AG08396 (cell line): ENCODE measurements at places on chromosomes 3 and 15.

GRCh38 chr3:107208100-107208499 lies 169.1 kb upstream of the CCDC54 start:
- peak; percentile 70 for DNase-seq

GRCh38 chr3:173340626-173341025 lies 56.9 kb upstream of the NLGN1 start:
- no peak for DNase-seq

- no peak for DNase-seq
Measured at GRCh38 chr15:34025252-34025651, 13.8 kb downstream of the AVEN start.

DNA sequence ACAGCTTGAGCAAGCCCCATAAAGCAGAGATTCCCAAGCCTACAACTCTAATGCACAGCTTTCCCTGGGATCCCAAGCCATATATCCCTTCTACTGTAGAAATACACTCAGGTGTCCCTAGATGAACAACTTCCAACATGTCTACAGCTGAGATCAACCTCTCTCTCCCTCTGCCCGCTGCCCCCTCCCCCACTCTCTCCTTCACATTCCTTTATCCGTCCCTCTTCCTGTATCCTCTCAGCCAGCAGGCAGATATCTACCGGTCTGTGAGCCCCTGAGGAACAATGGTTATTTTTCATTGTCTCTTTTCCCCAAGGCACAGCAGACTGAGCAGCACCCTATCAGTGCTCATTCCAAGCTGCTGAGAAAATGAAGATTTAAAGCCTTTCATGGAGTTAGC lies 138.6 kb downstream of the SUCLG2 start:
- no peak for DNase-seq

GRCh38 chr15:66029650-66030049 lies 160.4 kb downstream of the RAB11A start:
- no peak for DNase-seq

DNA sequence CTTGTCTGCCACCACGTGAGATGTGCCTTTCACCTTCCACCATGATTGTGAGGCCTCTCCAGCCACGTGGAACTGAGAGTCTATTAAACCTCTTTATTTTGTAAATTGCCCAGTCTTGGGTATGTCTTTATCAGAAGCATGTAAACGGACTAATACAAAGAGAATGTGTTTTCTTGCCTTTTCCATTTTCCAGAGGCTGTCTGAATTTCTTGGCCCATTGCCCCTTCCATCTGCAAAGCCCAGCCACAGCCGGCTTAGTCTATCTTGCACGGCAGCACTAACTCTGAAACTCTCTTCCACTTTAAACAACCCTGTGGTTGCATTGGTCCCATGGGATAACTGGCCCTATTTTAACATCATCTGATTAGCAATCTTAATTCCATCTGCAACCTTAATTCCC lies 215.3 kb downstream of the LRTM1 start:
- DNase-seq = no peak

DNA sequence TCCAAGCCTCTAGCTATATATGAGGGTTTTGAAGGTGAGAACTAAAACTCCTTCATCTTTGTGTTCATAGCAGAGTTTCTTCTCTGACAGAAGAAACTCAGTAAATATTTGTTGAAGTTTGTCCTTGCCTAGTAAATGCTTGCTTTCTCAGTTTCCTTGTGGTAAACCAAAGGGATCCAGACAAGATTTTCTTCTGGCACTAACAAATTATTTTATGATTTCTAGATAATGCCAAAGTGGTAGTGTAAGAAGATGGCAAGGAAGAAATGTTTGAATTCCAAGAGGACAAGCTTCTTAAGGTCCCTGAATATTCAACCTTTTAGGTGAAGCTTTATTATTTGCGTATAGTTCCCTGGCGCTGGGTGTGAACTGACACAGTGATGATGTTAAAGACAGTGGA lies 14.4 kb downstream of the ARIH1 start:
- DNase-seq = no peak

GRCh38 chr15:23634181-23634580 lies 13.5 kb downstream of the MAGEL2 start:
- DNase-seq = no peak

DNA sequence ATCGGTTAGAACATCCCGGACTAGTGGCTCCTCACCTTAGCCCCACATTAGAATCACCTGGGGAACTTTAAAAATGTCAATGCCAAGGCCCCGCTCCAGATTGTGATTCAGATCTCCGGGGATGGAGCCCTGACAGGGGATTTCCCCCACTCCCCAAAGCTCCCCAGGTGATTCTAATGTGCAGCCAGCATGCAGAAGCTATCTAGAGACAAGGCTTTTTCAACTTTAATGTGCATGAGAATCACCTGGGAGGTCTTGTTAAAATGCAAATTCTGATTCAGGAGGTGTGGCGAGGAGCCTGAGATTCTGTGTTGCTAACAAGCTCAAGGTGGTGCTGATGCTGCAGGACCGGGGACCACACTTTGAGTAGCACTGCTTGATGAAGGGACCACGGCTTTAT lies 156.7 kb downstream of the RAB11A start:
- DNase-seq = no peak

- DNase-seq = no peak
Measured at GRCh38 chr3:136954251-136954650, 3.5 kb upstream of the IL20RB start.

DNA sequence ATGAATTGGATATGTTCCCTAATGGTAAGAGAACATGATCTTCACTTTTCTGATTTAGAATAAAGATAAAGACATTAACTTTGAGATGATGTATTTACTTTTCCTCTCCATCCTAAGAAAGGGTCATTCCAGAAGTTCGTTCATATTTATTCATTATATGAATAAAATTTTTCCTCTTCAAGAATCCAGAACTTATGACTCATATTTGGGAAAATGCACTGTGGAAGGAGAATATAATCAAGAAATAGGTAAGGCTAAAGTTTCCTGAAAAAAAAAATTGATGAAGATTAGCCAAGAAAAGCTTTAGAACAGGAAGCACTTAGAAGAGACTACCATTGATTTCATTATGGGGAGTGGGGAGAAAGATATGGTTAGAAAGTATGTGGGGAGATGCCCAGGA lies 36.5 kb upstream of the CBLB start:
- no peak for DNase-seq

GRCh38 chr3:141411251-141411771 lies 43.0 kb downstream of the ZBTB38 start:
- no peak for DNase-seq

- DNase-seq = no peak
Measured at GRCh38 chr15:69021895-69022294, 7.4 kb downstream of the NOX5 start.

- no peak for DNase-seq
Measured at GRCh38 chr15:34783431-34783830, 11.9 kb downstream of the ACTC1 start.

DNA sequence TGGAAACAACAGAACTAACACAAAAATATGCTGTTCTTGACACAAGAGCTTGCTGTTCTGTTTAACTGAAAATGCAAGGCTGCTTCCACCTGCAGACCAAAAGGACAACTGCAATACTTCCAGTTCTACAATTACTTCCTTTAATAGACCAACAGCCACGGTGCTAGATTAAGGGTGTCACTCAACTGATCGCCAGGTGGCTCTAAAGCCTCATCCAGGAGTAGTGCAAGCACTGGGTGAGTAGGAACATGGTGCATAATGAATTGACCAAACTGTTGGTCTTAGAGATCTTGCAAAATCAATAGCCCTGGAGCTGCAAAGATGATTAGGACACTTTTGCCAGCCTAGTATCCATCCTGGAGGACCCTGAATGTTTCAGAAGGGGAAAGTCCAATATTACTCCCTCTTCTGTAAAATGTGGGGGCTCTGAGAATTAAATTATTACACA lies 3.6 kb upstream of the CLDN16 start:
- DNase-seq = peak; percentile 24

DNA sequence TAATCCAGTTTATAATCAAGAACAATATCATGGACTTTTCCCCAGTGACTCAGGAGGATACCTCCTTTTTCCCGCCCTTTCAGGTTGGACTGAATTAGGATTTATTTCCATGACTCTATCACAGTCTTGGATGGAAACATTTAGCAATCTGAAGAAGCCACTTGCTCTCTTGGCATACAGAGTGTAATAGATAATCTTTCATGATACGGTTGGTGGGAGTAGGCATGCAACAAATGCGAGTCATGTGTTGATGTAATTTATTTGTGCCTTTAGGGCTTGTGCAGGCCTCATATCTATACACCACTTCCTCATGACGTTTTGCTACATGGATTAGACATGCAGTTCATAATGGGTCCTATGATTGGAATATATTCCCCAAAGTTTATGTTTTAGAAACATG lies 54.2 kb upstream of the MCTP2 start:
- no peak for DNase-seq

DNA sequence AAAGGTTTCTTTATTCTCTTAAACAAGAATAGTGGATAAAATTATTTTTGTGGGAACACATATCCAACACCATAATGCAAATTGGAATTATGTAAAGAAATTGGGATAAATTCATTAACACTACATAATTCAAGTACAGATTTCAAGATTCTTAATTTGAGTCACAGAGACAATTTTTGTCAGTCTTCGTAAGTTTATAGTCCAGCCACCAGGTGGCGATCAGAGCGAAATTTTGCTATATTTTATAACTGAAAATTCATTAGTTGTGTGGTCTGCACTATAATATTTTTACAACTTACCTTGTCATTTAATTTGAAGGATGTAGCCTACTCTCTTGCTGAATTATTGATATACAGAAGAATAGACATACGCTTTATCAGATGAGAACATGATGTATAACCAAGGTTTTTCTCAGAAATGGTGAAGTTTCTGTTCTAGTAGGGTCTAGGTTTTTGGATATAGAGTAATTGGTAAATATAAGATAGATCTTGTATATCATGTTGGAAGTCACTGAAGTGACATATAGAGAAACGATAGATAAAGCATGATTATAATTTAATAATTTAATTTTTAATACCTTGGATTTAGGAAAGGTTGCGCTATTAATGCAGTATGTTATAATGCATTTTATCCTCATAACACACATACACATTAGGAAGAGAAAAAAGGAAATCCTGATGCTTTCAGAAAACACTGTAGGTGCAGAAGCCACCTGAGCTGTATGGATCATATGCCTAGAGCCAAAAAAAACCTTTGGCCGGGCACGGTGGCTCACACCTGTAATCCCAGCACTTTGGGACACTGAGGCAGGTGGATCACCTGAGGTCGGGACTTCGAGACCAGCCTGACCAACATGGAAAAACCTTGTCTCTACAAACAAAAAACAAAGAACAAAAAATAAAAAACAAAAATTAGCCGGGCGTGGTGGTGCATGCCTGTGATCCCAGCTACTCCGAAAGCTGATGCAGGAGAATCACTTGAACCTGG lies 31.7 kb downstream of the PLSCR4 start:
- DNase-seq = peak; percentile 19

DNA sequence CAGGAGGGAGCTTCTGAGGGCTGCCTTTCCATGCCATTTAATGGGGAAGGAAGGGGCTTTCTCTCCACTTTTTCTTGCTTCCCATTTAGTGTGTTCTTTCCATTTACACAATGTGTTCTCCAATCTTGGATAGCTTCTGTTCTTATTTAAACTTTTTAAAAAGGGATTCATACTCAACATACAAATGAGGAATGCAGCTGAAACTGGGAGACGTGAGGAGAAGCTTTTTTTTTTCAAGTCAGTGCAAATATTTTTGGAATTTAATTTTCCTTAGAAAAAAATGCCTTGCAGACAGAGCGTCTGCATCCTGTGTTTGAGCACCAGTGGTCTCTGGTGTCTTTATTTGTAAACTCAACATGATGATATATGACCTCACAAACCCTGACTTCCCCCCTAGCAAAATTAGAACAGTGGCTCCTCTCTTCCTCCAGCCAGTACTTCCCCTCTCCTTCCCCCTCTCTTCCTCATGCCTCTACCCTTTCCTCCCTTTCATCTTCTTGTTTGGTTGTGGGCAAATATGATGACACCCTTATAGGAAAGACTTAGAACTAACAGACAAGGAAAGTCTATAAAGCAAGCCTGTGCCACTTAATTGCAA lies 48.1 kb upstream of the PCSK6 start:
- no peak for DNase-seq

DNA sequence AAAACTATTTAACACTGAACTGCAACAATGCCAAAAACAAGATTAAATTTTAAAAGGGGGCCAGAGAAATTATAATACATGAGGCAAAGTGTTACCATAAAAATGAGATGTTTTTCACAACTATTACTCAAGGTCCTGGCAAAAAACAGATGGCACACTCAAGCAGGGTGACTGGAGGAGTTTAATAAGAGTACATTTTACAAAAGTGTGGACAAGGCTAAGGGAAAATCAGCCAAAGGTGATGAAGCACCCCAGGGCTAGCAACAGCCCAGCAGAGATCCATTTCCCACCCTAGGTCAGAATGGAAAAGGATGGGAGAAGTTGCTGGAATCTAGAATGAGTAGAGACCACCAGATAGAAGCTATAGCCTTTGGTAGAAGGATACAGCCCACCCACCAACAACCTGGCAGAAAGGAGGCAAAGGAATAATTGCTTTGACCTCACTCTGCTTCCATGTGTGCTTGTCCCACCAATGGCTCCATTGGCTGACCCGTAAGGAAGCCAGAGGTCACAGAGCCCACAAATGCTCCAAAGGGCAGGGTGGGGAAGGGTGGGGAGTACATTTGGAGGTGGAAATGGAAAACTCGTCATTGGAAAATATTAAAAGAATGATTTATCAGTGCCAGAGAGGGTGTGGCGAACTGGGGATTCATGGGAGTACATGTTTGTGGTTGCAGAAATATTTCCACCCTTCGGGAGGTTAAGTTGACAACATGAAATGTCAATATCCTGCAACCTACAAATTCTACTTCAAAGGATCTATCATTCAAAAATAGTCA lies 161.0 kb upstream of the UBE2E2 start:
- no peak for DNase-seq

- DNase-seq = peak; percentile 56
Measured at GRCh38 chr15:100849021-100849854, 30.4 kb upstream of the ALDH1A3 start.

GRCh38 chr3:184325715-184326369 lies 11.4 kb downstream of the EIF4G1 start:
- no peak for DNase-seq

DNA sequence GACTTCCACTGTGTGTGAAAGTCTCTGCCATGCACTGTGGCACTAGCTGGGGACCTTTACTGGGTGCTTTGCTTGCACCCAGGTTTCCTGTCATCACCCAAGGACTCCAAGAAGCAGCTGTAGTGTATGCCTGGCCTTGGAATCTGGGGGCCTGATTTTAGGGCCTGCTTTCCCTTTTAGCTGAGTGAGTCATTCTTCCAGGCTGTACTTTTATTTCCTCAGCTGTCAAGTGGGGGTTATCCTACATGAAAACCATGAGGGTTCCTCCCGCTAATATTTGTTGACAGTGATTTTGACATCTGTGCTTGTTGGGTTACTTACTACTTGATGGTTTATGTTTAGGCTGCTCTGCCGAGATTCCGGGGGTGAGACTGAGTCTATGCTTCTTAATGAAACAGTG lies 18.5 kb downstream of the GORASP1 start:
- no peak for DNase-seq

- no peak for DNase-seq
Measured at GRCh38 chr3:66989860-66990696, 8.0 kb upstream of the KBTBD8 start.

- DNase-seq = no peak
Measured at GRCh38 chr15:100999369-100999768, 80.2 kb downstream of the LRRK1 start.
